Endothelial cell (in vitro differentiated cells): ENCODE measurements at places on chromosomes 2 and 18.

- DNase-seq = no peak
Measured at GRCh38 chr2:190199530-190199929, 120.1 kb downstream of the HIBCH start.

GRCh38 chr2:5042666-5043440 lies 649.3 kb upstream of the SOX11 start:
- DNase-seq = no peak

GRCh38 chr18:9874728-9875127 lies 11.0 kb upstream of the TXNDC2 start:
- DNase-seq = no peak

GRCh38 chr2:105509269-105510086 lies 110.6 kb upstream of the FHL2 start:
- DNase-seq = no peak

DNA sequence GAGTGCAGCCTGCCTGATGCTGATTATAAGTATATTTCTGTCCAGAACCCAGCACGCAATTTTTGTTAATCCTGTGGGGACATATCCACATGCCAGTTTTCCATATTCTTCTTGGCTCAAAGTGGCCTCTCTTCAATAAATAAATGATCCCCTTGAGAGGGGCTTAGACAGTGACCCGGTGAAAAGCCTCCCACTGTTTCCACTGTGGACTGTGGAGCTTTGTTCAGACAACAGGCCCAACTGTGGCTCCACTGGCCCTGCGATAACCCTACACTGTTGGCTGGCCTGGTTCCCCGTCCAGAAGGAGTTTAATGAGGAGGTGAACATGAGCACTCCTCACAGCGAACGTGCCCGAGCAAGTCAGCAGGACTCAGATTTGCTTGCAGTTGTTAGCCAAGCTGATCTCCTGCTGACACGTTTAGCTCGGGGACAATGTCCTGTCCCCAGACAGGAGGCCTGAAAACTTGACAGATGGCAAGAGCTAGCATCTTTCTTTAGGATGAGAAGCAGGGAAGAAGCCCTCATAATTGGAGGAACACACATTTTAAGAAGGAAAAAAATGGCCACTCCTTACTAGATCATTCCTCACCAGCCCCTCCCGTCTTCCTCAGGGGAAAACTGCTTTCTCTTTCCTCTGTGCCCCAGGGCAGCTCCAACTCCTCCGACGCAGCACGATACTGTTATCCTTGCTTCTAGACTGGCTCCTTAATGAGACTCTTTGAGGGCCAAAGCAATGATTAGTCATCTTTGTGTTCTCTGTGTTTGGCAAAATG lies 20.0 kb upstream of the MTCL1 start:
- no peak for DNase-seq

GRCh38 chr18:71831039-71831438 lies 713.1 kb downstream of the CBLN2 start:
- DNase-seq = no peak

DNA sequence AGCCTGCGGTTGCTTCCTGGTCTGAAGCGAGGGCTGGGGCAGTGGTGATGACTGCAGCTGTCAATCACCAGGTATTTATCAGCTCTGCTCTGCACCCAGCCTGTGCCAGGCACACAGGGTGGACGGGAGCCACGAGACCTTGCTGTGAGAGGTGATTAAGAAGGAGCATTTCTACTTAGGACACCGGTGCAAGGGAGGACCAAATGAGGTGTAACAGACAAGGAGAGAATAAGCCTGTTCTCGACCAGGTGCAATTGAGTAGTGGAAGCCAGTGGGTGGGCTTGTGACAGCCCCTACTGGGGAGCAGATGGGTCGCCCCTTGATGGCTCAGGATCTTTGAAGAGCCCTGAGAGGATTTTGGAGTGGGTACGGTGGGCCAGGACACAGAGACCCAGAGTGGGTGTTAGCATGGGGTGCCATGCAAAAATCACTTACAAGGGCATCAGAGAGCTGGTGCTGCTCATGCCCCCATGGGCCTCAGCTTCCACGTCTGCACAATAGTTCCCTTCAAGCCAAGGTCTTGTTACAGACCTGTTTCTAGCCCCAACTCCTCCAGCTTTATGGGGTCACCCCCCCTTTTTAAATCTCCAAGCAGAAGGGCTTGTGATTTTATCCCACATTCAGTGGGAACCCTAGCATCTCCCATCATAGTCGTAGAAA lies 24.6 kb downstream of the GPR55 start:
- DNase-seq = no peak

GRCh38 chr18:38263066-38263465 lies 697.5 kb upstream of the CELF4 start:
- no peak for DNase-seq

DNA sequence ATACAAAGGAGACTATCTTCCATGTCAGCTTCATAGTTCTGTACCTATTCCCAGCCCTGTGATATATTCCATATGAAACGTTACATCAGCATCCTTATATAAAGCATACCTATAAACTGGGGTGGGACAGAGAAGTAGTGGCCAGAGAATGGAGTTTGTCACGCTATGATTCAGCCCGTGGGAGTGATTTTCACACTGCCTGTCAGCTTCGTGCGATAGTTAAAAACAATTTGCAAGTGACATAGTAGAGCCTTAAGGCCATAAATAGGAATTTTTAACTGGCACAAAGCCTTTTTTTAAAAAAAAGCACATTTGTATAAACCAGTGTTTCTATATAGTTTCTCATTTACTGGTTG lies 30.2 kb downstream of the PKP4 start:
- DNase-seq = no peak

DNA sequence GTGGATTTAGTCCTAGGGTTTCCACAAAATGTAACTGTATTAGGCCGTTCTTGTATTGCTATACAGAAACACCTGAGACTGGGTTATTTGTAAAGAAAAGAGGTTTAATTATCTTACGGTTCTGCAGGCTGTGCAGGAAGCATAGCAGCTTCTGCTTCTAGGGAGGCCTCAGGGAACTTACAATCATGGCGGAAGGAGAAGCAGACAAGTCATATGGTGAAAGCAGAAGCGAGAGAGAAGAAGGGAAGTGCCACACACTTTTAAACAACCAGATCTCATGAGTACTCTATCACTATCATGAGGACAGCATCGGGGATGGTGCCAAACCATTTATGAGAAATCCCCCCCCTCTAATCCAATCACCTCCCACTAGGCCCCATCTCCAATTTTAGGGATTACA lies 9.5 kb upstream of the CCDC68 start:
- DNase-seq = no peak

GRCh38 chr18:31553800-31554199 lies 37.9 kb upstream of the TTR start:
- no peak for DNase-seq

DNA sequence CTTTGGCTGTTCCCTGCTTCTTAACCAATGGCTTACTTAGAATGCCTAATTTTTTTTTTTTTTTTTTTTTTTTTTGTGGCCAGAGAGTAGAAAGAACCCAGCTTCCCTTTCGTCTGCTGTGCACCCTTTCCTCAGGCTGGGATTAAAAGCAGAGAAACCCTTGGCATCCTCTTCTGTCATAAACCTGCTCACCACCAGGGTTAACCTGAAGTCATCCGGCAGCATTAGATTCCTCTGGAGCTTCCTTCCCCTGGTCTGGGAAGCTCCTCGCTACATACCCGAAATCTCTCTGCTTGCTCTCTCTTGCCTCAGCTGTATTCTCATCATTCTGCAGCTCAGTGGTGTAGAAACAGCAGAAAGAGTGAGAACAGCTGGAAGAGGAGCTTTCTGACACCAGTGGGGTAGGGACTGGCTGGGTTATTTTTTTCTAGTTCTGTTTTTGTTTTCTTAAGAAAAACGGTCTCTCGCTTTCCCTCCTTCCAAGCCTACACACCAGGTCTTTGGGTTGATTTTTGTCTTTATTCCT lies 339.0 kb upstream of the MEIS1 start:
- no peak for DNase-seq

- DNase-seq = no peak
Measured at GRCh38 chr2:10530607-10531239, 82.6 kb upstream of the ODC1 start.
